ENCODE measurements at places on chromosomes 4 and X. TPM values are rescaled to one million over a fixed set of nuclear protein-coding genes. Genes with fewer than 3 reads are reported as not detected.

The AFF2 gene
- polyA plus RNA-seq, result 0.31 TPM

The EREG gene
- not detected for polyA plus RNA-seq

The WDR17 gene
- polyA plus RNA-seq, result 0.22 TPM

The YY2 gene
- 0.79 TPM for polyA plus RNA-seq

The GPR119 gene
- polyA plus RNA-seq, result not detected

The F9 gene
- polyA plus RNA-seq, result not detected

The BEX3 gene
- polyA plus RNA-seq, result 157 TPM

The SLC9B2 gene
- polyA plus RNA-seq, result 14.4 TPM

The NEUROG2 gene
- polyA plus RNA-seq, result not detected

The SMPX gene
- not detected for polyA plus RNA-seq

The LRP2BP gene
- 0.58 TPM for polyA plus RNA-seq

The USP26 gene
- not detected for polyA plus RNA-seq

The DCHS2 gene
- not detected for polyA plus RNA-seq

The ACE2 gene
- not detected for polyA plus RNA-seq

The TMPRSS11A gene
- polyA plus RNA-seq, result not detected

The SPATA4 gene
- not detected for polyA plus RNA-seq

The ZNF674 gene
- polyA plus RNA-seq, result 0.86 TPM

The GAGE13 gene
- not detected for polyA plus RNA-seq

Data from naive thymus-derived CD4-positive, alpha-beta T cell (primary cell).